ENCODE measurements at places on chromosomes 12 and 14. TPM values are rescaled to one million over a fixed set of nuclear protein-coding genes. Genes with fewer than 3 reads are reported as not detected.
A peak's percentile ranks its signal among the peaks of the same experiment; 100 is the strongest.

- no peak for DNase-seq
Observed at GRCh38 chr14:83733670-83734069, 1796.3 kb upstream of the FLRT2 start.

GRCh38 chr12:131885543-131886057 lies 8.8 kb upstream of the ULK1 start:
- DNase-seq = no peak

MYF5 gene
- total RNA-seq = not detected

UTP20 gene
- 15.4 TPM for total RNA-seq

GRCh38 chr12:96193725-96194575 lies at the start of gene ELK3:
Gene ELK3, plus strand, starts transcription at chr12:96194375.
- DNase-seq = peak; percentile 59

DNA sequence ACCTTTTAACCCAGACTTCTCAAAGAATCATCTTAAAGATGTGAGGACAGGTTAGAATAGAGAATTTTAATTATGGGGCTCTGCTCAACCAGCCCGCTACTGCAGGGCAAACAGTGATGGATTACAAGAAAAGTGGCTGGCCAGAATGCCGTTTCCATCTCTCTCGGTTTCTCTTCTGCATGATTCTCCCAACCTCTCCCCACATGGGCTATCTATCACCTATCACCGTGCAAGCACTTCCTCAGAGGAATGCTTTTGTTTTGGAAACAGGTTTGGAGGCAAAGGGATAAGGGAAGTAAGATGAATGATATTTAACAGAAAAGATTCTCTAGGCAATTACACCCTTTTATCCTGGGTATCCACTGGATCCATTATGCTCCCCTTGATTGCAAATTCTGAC lies 37.4 kb upstream of the PHC1 start:
- DNase-seq = no peak

GRCh38 chr14:60313093-60313492 lies 64.1 kb downstream of the PPM1A start:
- no peak for DNase-seq

GRCh38 chr12:778615-779014 lies 26.2 kb downstream of the WNK1 start:
- DNase-seq = no peak

Measured in activated naive CD4-positive, alpha-beta T cell treated with anti-CD3 and anti-CD28 coated beads, Interleukin-2, amount 50 U/mL, for 72 hours (primary cell).